Caco-2 (cell line): ENCODE measurements at places on chromosomes 3 and 15.

DNA sequence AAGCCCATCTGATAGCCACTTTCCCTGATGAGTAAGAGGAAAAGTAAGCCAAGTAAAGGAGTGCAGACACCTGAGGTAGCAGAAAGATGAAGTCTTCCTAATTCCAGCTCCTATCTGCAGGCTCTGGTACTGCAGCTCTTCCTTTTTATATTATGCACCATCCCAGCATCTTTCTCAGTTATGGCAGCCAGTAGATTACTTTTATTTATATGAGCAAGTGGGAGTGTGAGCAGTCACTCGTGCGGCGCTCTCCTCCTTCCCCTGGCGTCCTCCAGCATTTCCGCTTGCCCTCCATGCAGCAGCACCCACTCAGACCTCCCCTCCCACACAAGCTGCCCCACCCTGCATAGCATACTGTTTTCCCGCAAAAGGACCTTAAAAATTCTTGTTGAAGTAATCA lies 465.9 kb upstream of the DPPA4 start:
- DNase-seq, result peak; percentile 2

DNA sequence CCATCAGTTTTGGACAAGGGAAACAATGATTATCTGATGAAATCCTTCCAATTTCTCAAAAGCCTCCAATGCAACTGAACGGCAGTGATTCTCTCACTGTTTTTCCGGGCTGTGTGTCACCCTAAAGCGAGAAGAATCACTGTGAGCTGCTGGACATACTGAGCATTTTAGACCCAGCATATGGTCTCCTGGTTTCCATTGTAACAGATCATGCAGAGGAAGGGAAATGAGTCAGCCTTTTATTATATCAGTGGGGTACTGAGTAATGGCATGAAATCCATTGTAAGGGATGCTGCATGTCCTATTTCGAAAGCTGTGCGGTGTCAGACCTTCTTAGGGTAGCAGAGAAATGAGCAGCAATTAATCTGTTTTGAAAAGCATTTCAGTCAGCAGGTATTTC lies 287.1 kb downstream of the IL5RA start:
- no peak for DNase-seq

- DNase-seq, result no peak
Measured at GRCh38 chr15:90957031-90957790, 2.5 kb downstream of the RCCD1 start.

- no peak for DNase-seq
Measured at GRCh38 chr15:48681353-48681752, 35.8 kb upstream of the FBN1 start.

GRCh38 chr15:96535148-96535547 lies 204.6 kb downstream of the NR2F2 start:
- no peak for DNase-seq

DNA sequence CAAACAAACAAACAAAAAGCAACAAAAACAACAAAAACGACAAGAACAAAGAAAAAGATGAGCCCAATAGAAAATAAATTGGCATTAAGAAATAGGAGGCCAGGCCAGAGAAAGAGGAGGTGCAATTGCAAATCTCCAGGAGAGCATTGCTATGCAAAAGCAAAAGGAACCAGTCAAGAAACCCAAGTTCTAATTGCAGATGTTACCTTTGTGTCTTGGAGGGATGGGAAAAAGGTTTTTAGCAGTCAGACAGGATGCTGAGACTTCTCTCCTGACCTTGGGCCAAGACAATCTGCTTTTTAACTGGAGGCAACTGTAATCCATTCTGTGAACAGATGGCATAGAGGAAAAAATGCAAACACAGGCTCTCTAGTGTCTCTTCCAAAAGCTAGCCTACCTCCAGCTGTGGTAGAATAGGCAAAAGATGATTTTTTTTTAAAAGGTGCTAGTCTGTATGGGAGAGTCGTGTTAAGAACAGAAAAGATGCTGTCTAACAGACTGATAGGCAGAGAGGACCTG lies 56.4 kb downstream of the LSAMP start:
- no peak for DNase-seq

- DNase-seq, result no peak
Measured at GRCh38 chr3:105611304-105612192, 244.8 kb downstream of the ALCAM start.

DNA sequence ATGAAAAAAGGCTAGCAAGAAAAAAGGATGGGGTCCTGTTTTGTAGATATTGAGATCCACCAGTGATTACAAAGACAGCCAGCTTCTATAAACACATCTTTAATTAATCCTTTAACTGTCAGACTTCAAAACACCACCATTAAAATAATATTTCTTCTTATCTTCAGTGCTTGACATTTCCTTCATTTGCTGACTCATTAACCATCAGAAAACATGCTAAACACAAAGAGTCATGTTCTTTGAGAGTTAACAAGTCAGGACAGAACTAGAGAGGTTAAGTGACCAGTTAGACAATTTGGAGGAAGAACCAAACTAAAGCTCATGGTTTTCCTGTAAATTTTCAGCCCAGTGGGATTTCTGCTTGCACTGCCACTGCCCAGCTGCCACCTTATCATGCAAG lies 111.4 kb downstream of the MEIS2 start:
- no peak for DNase-seq

DNA sequence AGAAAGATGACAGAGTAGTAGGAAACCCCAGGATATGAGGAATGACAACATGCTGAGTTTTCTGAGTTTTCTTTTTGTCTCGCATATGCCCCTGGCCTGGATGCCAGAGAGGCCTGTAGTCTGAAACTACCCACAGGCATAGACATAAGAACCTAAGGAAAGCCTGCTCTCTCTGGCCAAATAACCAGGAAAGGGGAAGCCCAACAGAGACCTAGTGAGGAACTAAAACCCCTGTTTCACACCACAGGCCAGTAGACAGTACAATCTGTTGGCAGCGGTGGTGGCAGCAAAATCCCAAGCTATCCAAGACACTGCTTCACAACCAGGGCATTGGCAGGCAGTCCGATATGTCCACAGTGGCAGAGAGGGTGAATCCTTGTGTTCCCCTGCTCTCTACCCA lies 55.0 kb upstream of the DCP1A start:
- DNase-seq, result no peak

DNA sequence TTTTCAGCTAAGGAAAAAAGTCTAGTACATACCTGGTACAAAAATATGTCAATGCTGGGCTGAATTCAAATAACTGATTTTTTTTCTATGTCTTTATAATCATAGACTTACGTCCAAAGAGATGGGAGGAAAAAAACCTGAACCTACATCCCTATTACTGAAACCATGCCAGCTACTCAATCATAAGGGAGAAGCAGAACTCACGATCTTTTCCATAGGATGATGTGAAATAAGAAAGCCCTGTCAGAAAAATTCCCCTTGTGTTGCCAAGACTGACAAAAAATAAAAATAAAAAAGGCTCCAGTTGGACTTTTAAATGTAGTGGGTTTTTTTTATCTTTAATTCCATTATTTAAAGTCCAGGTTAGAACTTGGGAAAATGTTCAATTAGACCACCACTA lies 3.3 kb downstream of the MSL2 start:
- no peak for DNase-seq

GRCh38 chr3:9732740-9733115 lies 1.2 kb downstream of the BRPF1 start:
- DNase-seq, result no peak

DNA sequence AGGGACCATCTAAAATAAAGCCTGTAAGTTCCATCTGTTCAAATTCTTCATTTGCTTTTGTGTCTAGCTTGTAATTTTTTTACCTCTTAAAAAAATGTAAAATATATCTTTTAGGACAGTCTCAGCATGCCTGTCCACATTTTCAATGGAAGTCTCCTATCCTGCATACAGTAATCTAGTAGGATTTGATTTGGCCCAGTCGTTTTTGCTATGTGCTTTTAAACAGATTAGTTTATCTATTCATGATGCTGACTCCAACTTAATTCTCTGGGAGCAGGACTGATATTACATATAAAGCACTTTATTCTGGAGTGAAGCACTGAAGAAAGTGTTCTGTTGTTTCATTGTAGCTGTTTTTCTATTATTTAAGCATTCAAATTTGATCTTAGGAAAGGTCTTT lies 38.9 kb upstream of the CFAP20DC start:
- DNase-seq, result no peak

DNA sequence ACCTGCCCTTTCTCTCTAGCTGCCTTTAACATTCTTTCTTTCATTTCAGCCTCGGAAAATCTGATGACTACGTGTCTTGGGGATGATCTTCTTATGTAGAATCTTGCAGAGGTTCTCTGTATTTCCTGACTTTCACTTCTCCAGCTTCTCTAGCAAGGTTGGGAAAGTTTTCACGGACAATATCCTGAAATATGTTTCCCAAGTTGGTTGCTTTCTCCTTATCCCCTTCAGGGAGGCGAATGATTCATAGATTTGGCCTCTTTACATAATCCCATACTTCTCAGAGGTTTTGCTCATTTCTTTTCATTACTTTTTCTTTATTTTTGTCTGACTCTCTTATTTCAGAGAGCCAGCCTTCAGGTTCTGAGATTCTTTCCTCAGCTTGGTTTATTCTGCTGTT lies 62.1 kb upstream of the CCDC54 start:
- DNase-seq, result no peak

GRCh38 chr3:9689757-9690156 lies 13.9 kb upstream of the CPNE9 start:
- no peak for DNase-seq
